ENCODE measurements at places on chromosomes 2 and 18.

DNA sequence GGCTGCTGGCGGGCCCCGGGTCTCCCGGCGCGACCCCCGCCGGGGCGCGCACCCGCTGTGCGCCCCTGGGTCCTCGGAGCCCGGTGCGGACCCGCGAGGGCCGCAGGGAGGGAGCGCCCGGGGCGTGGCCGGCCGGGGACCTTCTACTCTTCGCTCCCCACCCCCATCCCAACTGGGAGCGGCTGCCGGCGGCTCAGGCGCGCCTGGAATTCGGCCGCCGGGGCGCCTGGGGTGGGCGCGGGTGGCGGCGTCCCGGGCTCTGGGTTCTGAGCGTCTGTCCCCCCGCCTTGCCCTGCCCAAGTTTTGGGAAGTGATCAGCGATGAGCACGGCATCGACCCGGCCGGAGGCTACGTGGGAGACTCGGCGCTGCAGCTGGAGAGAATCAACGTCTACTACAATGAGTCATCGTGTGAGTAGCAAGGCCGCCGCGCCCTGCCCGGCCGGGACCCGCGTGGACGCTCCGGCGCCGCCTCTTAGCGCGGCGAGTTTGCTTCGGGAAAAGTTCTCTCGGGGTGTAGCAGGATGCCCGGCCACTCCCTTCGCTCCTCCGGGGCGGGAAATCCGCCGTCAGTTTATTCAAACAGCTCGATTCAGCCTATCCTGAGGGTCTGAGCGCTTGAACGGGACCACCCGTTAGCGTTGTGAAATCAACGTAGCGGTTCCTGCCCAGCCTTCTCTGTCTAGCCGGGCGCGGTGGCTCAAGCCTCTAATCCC, 502 bp downstream of the TUBB6 start:
- DNase-seq, result no peak

DNA sequence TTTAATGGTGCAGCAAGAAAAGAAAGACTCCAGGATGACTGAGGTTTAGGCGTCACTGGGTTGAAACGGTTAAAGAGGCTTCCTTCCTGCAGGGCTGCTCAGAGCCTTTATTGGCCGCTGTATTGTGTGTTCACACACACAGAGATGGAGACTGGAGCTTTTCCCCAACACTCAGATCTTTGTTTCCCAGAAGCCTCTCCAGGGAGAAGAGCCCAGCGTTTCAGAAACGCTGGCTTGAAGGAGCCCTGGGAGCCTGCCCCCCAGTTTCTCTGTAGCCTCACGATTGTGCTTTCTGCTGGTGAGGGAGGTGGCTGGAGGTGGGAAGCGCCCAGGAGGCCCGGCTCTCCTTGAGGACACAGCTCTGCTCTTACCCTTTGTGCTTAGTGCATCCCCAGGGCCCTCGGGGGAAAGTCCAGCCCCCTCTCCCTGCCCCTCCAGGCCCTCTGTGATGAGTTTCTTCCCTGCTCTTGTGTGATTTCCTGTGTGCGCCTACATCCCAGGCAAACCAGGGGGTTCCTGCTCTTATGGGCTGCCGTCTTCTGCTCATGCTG, 37.1 kb downstream of the RRM2 start:
- no peak for DNase-seq

DNA sequence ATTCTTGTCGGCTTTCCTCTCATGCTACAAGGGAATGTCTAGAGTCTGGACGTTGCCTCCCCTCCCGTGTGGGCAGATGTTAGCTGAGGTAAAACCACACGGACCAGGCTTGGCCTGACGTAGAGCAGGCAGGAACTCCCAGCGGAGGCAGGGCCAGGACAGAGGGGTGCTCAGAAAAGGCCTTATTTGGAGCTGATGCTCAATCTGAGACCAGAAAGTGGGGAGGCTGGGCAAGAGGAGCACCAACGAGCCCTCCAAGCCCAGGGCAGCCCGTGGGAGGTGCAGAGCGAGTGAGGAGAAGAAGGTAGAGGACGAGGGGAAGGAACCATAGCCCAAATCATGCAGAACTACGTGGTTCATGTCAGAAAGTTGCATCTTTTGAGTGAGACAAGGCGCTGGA, 9.0 kb downstream of the TEX51 start:
- no peak for DNase-seq

- no peak for DNase-seq
Observed at GRCh38 chr2:174673440-174673839, 75.8 kb upstream of the WIPF1 start.

GRCh38 chr18:62944454-62944853, 229.1 kb downstream of the PHLPP1 start:
- no peak for DNase-seq

DNA sequence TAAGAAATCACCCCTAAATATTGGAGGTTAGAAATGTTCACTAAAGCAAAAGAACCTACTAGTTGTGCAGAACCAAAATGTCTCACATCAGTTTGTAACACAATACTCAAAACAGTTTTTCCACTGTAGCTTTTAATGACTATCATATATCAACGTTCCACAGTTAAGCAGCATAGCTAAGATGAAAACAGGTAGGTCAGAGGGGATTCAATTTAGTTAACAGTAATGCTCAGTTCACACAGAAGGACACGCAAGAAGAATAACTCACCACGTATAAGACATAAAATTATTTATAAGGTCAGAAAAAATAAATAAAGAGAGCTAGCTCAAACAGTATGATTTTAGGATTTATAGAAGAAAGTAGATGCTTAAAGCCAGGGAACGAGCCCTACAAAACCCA, 118.9 kb upstream of the CCDC150 start:
- no peak for DNase-seq

- DNase-seq, result no peak
Observed at GRCh38 chr2:15811367-15811766, 129.0 kb upstream of the MYCN start.

GRCh38 chr2:62352031-62352430, 154.0 kb downstream of the TMEM17 start:
- DNase-seq, result no peak

GRCh38 chr2:73837847-73838585, 9.3 kb downstream of the STAMBP start:
- no peak for DNase-seq

Measured in SHP77 treated with DMSO at 0.1 percent for 48 hours (cell line).